Activated T-helper 1 cell treated with anti-CD3 and anti-CD28 coated beads, Interleukin-2, amount 50 U/mL, for 16 hours (primary cell): ENCODE measurements at places on chromosomes 2 and 18.

DNA sequence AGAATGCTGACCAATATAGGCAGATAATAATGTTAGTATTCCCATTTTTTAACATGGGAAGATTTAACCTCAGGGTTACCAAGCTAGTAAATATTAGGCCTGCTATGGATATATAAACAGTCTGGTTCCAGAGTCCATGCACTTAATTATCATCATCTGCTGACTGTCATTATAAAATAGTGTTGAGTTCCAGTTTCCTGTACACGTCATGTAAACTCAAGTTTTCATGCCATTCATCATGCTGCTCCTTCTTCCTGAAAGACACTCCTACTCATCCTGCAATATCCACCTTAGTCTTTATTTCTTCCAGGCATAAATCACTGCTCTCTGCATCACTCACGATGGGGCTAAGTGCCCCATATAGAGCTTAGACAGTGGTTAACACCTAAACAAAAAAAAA, 420.8 kb upstream of the SPHKAP start:
- no peak for DNase-seq

DNA sequence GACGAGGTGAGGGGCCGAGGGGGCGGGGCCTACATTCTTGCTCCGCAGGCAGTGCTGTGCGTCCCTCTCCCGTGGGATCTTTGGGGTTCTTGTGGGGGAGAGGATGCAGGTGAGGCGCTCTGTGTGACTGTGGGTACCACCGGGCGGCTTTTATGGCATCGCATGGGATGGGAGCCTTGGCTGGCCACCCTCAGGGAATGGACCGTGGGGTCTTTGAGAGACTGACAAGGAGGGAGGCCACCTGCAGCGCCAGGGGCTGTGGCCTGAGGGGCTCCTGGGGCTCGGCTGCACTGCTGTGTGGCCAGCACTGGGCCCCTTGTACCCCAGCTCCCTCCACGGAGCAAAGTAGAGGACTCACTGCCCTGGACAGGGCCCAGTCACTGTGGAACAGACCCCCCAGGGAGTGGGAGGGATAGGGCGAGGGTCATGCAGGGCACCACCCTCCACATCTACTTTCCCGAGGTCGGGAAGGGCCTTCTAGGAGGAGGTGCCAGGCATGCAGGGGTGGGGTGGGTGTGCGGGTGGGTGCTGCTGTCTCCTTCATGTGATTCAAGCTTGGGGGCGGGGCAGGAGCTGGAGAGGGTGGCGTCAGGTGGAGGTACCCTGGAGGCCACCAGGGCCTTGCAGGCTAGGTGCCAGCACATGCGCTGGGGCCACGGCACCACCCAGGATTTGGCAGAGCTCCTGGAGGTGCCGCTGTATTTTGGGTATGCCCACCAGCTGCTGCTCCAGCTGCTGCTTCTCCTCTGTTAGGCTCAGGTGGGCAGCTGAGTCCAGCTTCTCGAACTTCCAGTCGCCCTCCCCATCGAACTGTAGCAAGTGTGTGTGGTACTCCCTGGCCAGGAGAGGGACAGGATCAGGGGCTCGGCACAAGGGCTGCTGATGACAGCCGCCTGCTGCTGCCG, 1072.4 kb downstream of the RPIA start:
- no peak for DNase-seq

- DNase-seq: no peak
Measured at GRCh38 chr2:102486941-102487702, 14.1 kb downstream of the SLC9A4 start.

- no peak for DNase-seq
Measured at GRCh38 chr18:80210312-80211083, 36.8 kb downstream of the PARD6G start.

DNA sequence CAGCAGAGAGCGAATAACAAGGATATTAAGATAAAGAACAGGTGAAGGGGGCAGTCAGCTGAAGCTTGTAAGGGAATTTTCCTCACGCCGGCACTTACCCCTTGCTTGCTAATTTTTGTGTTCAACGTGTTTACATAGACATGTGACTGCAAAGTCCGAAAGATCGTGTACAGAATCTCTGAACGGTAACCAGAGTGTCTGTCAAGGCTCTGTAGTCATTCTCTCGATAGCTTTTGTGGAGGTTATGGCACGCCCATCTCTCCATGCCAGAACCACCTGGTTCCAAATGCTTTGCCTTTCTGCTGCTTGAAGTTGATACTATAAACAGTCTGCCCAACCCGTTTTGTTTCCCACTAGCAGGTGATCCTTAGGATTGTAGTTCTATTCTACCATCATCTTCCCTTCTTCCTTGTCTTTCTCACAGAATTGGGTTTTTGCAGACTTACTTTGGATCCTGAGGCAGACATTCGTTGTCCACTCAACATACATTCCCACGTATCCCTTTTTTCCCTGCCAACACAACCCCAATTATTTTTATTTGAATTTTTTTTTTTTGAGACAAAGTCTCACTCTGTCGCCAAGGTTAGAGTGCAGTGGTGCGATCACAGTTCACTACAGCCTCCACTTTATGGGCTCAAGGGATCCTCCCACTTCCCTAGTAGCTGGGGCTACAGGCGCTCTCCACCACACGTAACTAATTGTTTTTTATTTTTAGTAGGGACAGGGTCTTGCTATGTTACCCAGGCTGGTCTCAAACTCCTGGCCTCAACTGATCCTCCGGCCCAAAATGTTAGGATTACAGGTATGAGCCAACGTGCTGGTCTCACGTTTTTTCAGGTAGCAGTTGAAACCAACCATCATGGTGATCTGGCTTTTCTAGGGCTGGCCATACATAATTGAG, 1.3 kb upstream of the USP34 start:
- DNase-seq: no peak

- no peak for DNase-seq
Measured at GRCh38 chr2:172993931-172994717, 81.5 kb upstream of the MAP3K20 start.

GRCh38 chr2:74583504-74583903, 29.0 kb downstream of the DOK1 start:
- DNase-seq: no peak

DNA sequence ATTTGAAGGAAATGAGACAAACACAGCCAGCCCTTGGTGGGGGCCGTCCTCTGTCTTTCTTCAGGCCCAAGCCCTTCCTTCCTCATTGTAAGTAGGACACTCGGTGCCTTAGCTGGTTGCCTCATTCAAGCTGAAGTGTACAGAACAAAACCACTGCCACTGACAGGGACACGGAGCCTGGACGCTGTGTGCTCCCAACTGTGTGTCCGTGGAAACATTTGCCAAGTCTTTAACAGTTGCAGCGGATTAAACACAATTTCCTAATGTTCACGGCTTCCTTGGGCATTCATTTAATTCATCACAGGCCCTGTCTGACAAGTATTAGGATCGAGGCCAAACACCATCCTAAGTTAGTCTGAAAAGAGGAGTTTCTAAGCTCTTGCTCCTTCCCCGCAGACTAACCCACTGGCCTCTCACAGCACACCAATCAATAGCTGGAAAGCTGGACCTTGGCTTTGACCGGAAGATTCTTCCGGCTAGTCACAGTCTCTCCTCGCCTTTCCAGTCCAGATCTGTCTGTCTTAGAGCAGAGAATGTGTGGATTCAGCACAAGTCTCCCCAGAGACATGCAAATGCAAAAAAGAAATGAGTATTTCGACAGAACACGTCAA, 68.7 kb upstream of the ACSL3 start:
- DNase-seq: no peak

- no peak for DNase-seq
Measured at GRCh38 chr2:27249891-27250651, 12.8 kb downstream of the SLC30A3 start.

GRCh38 chr2:65320946-65321345, 93.3 kb downstream of the ACTR2 start:
- no peak for DNase-seq

DNA sequence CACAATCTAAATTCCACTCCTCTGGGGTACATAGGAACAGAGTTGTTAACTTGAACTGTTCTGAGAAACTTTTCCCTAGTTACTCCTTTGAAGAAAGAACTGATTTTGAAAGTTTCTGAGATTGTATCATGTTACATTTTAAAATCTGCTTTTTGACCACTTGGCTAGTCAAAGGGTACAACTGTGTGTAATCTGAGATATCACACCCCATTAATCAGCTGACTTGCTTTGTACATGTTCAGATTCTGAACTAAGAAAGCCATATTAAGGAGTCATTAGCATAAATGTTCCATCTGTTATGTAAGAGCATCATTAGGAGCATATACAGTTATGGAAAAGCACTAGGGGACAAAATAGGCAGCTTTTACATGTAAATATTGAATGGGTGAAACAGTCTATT, 3.8 kb upstream of the WDR35 start:
- no peak for DNase-seq

- no peak for DNase-seq
Measured at GRCh38 chr18:47970664-47971531, 40.4 kb upstream of the SMAD2 start.

GRCh38 chr18:22790545-22791309, 142.4 kb upstream of the RBBP8 start:
- no peak for DNase-seq

DNA sequence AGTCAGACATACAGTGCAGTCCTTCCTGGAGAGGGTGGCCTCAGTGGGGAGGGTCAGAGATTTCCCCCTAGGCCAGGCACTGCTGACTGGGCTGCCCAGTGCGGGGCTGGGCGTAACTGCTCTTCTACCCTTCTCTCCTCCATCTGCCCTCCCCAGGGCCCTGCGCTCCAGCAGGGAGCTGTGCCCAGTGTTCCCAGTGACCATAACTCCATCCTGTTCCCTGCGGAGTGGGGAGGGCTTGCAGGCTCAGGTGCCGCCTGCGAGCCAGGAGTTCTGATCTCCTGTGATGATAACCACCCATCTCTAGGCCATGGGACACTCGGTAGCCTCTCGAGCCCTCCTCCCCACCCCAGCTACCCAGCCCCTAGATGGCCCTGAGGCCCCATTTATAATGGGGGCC, 107.6 kb downstream of the SMAD7 start:
- no peak for DNase-seq

GRCh38 chr2:122867941-122868340, 1112.5 kb downstream of the TSN start:
- no peak for DNase-seq

DNA sequence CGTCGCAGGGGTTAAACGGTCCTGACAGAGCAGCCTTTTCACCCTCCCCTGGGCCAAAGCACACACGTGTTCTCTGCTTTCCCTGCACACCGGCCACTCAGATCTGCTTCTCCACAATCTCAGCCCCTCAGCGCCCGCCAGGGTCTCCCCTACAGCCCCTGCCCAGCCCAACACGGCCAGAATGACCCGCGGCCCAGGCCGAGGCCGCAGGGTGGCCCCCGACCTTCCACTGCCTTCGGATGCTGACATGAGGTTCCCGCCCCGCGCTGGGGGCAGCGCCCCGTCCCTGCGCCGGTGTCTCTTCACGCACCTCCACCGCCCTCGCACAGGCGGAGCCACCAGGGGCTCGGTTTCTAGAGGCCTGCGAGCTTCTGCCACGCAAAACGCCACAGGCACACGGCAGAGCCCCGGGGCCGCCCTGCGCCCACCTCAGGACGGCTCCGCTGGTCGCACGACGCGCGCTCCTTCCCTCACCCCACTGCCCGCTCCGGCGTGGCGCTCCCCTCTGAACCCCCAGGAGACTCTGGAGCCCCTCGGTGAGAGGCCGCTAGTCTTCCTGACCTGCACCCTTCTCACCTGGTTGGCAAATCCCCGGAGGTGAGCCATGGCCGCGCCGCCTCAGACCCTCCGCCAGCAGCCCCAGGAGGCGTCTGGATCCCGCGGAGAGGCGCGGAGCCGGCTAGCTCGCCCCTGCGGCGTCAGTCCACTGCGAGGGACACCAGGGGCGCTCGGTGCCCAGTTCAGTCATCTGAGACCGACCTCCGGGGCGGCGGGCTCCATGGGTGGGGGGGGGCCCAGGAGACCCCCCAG, 749 bp downstream of the STK25 start:
- no peak for DNase-seq

GRCh38 chr2:30661173-30662107, 145.8 kb downstream of the CAPN13 start:
- no peak for DNase-seq

GRCh38 chr2:98903767-98904485, 32.1 kb downstream of the CRACDL start:
- DNase-seq: no peak

DNA sequence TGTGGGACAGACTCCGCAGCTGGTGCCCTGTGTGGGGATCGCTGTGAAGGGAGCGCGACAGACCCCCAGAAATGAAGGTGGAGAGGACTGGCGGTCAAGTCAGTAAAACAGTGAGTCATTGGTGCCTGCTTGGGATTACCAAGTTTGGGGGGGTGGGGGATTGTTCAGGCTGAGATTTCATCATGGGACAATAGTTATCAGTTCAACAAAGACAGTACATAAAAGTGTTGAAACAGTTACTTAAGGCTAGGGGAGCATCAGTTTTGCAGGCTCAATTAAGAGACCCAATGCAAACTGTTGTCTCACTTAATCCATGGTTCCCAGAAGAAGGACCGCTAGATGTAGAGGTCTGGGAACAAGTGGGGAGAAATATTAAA, 42.4 kb upstream of the PDK1 start:
- no peak for DNase-seq

GRCh38 chr2:223993634-223994232, 36.5 kb downstream of the MRPL44 start:
- DNase-seq: no peak

DNA sequence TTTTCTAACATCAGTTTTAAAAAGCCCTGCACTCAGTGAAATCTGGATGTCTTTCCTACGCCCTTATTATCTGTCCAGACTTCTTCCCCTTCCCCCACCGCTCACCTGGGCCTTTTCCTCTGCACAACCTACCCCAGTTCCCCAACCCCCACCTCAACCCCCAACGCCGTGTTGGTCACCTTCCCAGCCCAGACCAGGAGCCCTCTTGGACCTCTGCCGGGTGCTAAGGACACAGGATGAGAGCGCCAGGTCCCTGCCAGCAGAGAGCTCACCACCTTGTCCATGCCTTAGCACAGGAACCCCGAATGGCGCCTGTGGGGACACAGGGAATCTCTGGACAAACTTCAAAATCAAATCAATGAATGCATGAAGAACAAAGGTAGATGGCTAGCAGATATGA, 966 bp upstream of the RBM43 start:
- no peak for DNase-seq

- DNase-seq: no peak
Measured at GRCh38 chr18:13185675-13186198, 32.8 kb upstream of the LDLRAD4 start.

DNA sequence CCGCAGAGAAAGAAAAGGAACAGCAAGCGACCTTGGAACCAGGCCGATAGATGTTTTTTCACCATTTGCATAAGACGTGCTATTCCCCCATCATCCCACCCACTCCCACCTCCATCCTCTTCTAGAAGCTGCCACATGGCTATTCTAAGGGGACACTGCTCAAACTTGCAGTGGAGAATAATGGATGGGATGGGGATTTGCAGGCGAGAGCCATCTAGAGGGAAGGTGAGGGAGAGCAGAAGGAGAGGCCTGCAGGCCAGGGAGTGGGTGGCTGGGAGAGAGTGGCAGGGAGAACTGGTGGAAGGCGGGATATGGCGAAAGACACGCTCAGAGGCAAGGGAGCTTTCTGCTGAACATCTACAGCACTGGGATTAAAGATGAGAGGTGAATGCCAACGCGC, 84.9 kb downstream of the MAPK4 start:
- DNase-seq: no peak

- DNase-seq: no peak
Measured at GRCh38 chr2:197759013-197759412, 26.1 kb downstream of the BOLL start.
